ENCODE measurements at places on chromosomes 5 and 9.

- DNase-seq = no peak
Measured at GRCh38 chr9:69689991-69690538, 17.9 kb upstream of the APBA1 start.

DNA sequence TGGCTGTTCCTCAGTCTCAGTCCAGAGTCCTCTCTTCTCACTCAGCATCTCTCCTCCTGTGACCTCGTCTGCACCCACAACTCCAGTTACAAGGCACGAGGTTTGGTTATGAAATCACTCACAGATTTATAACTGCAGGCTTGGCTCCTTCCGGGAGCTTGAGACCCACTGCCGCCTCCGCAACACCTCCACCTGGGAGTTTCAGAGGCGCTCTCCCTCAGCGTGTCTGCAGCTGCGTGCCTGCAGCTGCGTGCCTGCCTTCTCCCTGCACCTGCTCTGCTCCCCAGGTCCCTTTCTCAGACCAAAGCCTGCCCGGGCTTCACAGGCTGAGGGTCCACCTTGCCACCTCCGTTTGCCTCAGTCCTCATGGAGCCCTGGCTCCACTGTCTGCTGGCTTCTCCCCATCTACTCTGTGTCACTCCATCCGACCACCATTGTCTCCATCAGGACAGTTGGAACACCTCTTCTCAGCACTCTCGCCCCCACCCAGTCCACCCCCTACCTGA lies 51.5 kb downstream of the HRH2 start:
- DNase-seq = no peak

GRCh38 chr9:13728917-13729811 lies 449.7 kb upstream of the MPDZ start:
- no peak for DNase-seq

DNA sequence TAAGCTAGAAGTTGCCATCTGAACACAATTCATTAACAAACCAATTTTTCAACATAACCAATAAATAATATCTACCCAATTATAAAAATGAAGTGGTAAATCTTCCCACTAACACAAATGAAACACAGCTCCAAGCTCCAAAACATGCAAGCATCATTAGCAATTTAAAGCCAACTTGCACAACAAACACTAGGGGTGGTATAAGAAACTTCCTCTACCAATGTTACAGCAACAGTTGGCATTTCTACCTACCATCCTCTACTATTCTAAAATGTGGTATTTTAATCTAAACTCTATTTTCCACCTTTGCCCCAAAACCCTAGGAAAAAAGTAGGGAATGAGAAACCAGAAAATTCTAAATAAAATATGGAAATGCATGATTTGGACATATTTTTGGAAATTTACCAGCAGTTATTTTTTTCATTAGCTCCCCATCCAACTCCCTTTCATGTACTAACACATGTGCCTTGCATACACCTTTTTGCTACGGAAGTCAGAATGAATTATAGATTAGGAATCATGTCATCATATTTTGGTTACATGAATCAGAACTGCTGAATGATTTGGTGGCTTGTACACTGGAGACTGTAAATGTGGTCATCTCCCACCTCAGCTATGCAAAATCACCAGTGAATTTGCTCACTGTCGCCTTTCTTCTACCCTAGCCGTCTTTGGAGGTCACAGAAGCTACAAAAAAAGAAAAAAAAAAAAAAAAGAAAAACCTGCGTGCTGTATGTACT lies 4.1 kb downstream of the NR6A1 start:
- no peak for DNase-seq

- DNase-seq = no peak
Measured at GRCh38 chr5:73974871-73975360, 348.9 kb downstream of the ARHGEF28 start.

DNA sequence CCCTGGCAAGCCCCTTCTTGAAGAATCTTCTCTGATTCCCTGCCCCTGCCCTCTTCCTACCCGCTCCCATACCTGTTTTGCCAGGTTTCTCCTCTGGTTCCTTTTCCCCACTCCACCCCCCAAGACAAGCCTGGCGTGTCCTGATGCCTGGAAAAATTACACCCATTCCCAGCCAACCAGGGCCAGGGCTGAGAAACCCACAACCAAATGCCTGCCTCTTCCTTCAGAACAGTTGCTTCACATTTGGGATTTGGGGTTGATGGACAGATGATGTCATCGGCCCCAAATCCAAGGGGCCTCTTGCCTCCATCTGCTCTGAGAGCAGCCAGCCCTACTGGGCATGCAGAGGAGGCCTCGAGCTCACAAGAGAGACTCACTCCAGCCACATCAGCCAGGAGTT lies 8.8 kb upstream of the NEK6 start:
- DNase-seq = no peak

All from H7 (cell line).